ENCODE measurements at places on chromosomes 6 and 20.

DNA sequence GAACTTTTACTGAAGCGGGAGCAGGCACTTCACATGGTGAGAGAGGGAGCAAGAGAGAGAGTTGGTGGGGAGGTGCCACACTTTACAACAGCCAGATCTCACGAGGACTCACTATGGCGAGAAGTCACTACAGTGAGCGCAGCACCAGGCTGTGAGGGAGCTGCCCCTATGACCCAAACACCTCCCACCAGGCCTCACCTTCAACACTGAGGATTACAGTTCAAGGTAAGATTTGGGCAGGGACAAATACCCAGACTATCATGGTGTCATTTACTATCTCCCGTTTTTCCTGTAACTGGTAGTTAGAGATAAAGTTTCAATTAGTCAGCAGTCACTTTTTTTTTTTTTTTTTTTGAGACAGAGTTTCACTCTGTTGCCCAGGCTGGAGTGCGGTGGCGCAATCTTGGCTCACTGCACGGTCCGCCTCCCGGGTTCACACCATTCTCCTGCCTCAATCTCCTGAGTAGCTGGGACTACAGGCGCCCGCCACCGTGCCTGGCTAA is 7.8 kb downstream of the RBCK1 start:
- DNase-seq, result no peak

DNA sequence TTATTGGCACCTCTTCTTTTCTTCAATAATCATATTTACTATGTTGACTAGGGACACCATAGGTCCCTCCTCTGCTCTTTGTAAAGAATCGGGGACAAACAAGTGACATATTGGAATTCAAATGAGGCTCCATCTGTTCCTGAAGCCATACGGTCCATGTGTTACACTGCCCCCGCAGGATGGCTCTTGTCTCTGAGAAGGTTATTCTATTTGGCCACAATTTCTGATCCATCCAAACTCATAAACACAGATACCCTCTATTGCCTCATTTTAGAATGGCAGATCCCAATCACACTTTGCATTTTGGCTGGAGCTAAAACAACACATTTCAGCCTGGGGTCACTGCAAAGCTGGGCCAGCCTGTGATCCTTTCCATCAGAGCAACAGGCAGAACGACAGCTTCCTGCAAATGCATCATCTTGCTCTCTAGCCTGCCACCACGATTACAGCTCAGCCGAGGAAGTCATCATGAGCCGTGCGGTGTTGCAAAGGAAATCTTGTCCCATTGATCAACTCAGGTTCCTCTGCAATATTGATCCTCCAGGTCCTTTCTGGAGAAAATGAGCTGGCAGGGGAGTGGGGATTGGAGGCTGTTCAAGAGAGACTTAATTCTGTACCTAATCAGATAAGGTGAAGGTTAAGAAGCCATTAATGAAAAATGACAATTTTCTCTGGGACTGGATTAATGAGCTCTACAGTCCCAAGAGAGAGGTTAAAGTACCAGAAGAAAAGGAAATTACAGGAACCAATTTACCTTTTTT is 73.1 kb downstream of the AGPAT4 start:
- no peak for DNase-seq

- DNase-seq, result no peak
Measured at GRCh38 chr6:4852938-4853337, 76.7 kb downstream of the CDYL start.

DNA sequence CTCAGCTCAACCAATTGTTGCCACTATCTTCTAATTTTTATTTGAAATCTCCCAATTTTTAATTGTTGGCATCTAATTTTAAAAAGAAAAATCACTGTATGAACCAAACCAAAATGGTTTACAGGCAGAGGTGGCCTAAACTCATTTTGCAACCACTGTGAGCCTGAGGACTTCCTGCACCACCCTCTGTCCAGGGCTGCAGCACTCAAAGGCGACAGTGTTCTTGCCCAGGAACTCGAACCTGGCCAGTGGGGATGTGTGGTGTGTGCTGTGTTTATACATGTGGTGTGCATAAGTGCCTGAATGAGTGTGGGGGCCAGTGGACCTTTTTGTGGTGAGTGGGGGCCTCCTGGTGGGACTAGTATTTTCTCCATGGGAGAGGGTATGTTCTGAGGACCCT is 24.4 kb upstream of the SLC22A7 start:
- no peak for DNase-seq

DNA sequence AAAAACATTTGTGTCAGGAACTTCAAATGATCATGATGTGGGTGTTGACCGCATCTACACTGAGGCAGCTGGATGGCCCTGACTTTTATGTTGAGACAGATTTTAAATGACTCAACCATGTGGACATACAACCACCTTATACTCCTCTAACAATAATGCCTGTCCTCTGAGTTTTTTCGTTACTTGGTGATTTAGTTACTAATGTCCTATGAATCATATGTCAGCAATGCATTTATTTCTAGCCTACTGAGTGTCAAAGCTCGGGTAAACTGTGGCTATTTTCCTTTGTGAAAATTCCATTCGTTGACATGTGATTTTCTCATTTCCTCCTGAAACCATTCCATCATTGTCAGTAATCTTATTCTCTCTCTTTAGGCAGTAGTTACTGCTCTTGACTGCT is 38.9 kb upstream of the NKX2-4 start:
- no peak for DNase-seq

GRCh38 chr20:58022711-58023110 is 205.7 kb downstream of the ANKRD60 start:
- DNase-seq, result no peak

GRCh38 chr6:114537977-114538376 is 195.2 kb upstream of the HS3ST5 start:
- no peak for DNase-seq

DNA sequence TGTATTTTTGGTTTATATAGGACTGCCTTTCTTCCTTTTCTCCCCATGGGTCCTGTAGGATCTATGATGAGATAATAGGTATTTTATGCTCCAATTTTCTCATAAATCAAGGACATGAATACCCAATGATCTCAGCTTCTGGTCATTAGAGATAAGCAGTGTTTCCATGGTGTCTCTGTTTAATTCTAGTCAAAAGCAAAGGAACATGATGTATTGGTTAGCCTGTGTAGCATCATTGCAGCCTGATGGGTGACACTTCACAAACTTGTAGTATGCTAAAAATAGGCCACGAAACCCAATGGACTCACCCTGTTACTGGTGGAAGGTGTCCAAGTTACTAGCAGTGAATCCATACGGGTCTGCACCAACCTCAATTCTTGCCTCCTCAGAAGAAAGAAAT is 116.2 kb upstream of the SNX9 start:
- DNase-seq, result no peak

- no peak for DNase-seq
Measured at GRCh38 chr6:5781966-5782556, 224.7 kb downstream of the NRN1 start.

DNA sequence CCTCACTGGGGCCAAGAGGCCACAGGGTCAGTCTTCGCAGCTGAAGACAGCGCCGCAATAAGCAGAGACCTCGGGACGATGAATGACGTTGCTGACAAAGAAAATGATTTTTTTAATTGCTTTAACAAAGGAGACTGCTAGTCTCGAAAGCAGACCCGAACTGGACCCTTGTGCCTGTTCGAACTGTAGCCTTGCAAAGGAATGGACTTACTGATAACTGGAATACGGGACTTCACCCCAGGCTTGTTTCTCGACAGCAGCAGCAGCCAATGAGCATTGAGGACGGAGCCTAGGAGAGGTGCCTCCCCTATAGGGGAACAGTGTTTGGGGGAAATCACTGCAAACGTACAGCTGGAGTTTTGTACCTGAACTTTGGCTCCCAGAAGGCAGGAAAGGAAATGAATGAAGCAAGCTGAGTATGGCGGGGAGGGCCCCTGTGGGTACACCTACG is 1.3 kb upstream of the TAF4 start:
- DNase-seq, result no peak

GRCh38 chr20:10047427-10047826 is 12.6 kb downstream of the ANKEF1 start:
- no peak for DNase-seq

GRCh38 chr6:92341201-92341600 is 1078.2 kb downstream of the EPHA7 start:
- DNase-seq, result no peak

DNA sequence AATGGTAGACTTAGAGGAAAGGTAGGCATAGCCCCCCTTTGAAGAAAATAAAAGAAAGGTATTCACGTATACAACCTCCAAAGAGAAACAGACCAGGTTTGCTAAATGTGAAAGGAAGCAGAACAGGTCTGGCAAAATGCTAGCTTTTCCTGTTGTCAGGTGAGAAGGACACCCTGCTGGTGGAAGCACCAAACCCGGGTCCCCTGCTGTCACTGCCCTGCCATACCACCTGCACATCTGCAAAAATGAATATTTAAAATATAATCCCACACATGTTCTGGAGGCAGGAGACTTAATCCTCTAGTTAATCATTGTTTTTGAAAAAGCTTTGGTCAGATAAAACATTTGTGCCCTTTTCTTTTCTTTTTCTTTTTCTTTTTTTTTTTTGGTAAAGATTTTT is 48.9 kb upstream of the OLIG3 start:
- DNase-seq, result no peak

- DNase-seq, result no peak
Measured at GRCh38 chr6:2245877-2246863, 765 bp upstream of the GMDS start.

- DNase-seq, result no peak
Measured at GRCh38 chr6:35742842-35743241, 6.0 kb downstream of the ARMC12 start.

DNA sequence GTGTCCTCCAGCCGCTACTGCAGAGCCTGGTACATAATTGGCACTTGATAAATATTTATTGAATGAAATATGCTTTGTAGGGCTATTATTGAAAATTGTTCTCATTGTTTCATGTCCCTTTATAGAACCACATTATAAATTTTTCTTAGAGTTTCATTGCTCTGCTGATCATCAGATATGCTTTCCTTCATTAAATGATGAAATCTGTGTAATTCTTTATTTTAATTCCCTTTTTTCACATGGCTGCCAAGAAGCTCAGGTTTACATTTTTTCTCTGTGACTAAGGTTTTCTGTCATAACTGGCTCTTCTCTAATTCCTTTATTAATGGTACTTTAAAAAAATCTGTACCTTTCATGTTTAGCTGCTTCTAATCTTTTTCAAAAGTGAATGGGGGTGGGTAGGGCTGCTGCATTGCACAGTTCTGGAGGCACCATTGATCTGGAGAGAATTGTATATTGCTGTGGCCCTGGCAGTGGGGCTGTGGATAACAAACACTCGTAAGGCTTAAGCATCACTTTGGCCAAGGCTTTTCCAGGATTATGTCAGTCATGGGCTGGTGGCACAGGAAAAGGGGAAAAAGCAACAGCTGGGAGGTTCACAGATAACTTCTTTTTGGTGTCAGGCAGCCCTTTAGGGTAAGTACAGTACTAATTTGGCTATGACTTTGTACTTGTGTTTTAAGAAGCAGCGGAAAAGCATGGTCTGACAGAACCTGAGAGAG is 43.8 kb downstream of the ARFGEF2 start:
- no peak for DNase-seq

DNA sequence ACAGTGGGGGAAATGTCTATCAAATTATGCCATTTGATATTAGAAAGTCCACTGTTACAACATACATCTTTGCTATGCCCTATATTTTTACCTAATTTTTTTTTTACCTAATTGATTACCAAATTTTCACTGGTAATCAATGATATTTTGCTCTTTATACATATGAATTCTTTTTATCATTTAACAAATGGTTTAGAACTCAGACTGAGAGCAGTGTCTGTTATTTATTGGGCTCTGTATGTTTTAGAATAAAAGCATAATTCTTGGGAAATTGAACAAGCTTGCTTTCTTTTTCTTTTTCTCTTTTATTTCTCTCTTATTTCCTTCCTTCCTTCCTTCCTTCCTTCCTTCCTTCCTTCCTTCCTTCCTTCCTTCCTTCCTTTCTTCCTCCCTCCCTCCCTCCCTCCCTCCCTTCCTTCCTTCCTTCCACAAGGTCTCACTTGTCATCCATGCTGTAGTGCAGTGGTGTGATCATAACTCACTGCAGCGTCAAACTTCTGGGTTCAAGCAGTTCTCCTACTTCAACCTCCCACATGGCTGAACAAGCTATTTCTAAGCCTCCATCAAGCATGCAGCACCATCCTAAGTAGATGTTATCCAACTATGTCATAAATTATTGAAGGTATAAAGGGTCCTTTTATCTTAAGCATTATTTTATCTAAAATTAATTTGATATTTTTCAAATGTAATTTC is 911.7 kb upstream of the CITED2 start:
- no peak for DNase-seq

DNA sequence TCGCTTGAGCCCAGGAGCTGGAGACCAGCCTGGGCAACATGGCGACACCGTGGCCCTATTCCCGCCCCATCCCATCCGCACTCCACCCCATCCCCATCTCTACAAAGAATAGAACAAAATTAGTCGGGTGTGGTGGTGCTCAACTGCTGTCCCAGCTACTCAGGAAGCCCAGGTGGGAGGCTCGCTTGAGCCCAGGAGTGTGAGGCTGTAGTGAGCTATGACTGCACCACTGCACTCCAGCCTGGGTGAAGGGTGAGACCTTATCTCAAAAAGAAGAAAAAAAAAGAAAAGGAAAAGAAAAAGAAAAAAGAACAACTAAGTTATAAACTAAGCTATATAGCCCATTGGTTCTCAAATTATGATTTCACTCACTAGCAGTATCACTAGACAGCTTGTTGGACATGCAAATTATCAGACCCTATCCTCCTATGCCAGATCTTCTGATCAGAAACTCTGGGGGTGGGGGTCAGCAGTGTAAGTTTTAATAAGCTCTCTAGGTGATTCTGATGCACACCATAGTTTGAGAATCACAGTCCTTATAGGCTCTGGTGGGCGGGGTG is 491 bp upstream of the ITCH start:
- DNase-seq, result no peak

DNA sequence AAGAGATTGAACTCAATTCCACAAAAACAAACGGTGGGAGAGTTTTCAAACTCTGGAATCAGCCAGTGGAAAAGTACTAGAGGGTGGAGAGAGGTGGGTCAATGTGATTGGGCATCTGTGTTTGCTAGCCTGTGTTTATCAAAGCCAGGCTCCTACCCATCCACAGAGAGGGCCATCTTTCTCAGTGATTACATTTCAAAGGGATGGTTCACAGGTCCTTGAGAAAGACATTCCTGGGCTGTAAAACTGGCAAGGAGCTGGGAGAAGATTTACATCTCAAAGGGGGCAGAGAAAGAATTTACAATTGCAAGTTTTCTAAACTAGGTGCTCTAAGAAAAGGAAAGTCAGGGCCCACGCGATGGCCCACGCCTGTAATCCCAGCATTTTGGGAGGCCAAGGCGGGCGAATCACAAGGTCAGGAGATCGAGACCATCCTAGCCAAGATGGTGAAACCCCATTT is 146.8 kb upstream of the UST start:
- DNase-seq, result no peak

GRCh38 chr6:13917141-13917540 is 7.6 kb upstream of the RNF182 start:
- no peak for DNase-seq

GRCh38 chr20:37823296-37823980 is 79.5 kb upstream of the VSTM2L start:
- DNase-seq, result no peak

- DNase-seq, result no peak
Measured at GRCh38 chr6:151137542-151137941, 102.2 kb upstream of the AKAP12 start.

GRCh38 chr20:36421641-36422040 is 115.5 kb downstream of the DLGAP4 start:
- DNase-seq, result no peak
